ENCODE measurements at places on chromosomes 7 and 10. TPM values are rescaled to one million over a fixed set of nuclear protein-coding genes. Genes with fewer than 3 reads are reported as not detected.

Gene CALML5
- total RNA-seq, result 16.6 TPM

- peak; percentile 10 for ATAC-seq
These were observed 37.0 kb downstream of the FAM20C start for GRCh38 chr7:229184-229964.

Gene WEE2
- total RNA-seq, result not detected

Gene CYP2C8
- total RNA-seq, result 0.20 TPM

GRCh38 chr10:103197903-103198302 is 4.8 kb upstream of the NT5C2 start:
- no peak for ATAC-seq

DNA sequence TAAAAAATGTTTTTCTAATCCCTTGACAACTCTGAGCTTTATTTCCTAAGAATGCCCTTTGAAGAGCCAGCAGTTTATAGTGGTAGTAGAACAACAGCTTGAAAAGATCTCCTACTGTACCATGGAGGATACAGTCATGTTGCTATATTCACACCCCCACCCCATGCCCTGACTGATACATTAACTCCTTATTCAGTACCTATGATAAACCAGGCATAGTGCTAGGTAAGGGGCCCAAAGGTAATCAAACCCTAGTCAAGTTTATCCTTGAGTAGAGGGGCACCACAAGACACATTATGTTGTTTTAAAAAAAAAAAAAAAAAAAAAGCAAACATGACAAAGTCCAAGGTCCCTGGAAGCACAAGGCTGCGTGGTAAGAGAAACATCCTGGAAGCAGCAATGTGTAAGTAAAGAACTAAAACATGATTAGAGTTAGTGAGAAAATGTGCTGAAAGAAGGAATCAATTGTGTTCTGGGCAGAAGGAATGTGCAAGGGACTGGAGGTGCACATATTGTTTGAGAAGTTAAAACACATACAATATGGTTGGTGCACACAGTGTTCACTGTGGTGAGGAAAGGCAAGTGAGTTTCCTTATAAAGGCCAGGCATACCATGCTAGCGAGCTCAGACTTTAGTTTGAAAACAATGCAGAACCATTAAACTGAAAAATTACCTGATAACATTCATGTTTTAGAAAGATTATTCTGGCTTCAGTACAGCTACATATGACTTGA is 51.2 kb downstream of the PDE1C start:
- no peak for ATAC-seq

GRCh38 chr7:738723-739454 is 11.8 kb upstream of the PRKAR1B start:
- peak; percentile 47 for ATAC-seq

GRCh38 chr10:131795761-131796160 is 105.0 kb upstream of the PPP2R2D start:
- ATAC-seq, result no peak

- no peak for ATAC-seq
These were observed 290.9 kb upstream of the ZMIZ1 start for GRCh38 chr10:78777867-78778266.

DNA sequence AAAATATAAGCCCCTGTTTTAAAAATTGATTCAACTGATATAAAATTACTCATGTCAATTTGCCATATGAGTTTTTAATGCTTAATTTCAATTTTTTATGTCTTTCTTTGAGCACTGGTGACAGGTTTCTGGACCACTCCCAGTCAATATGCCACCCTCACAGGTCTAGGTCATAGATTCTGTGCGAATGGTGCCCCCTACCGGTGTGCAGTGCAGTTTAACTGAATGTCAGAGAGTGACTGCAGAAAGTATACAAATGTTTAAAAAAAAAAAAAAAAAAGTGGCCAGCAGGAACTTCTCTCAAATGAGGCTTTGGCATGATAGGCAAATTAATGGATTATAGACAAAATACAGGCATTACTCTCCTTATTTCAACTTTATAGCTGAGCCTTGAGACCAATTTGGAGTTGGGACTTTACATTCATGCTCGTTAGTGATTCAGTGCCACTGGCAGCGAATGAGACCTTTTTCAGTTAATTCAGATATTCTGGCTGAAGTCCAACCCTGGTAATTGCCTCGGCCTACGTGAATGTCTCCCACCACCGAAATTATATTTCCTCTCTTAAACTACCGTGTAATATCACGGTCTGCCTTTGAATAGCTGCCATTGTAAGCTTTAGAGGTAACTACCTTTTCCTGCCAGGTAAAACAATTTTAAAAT is 427.6 kb downstream of the PHTF2 start:
- ATAC-seq, result no peak

Gene OR6V1
- total RNA-seq, result not detected

GRCh38 chr10:688312-689120 is 952 bp downstream of the DIP2C start:
- ATAC-seq, result peak; percentile 30

DNA sequence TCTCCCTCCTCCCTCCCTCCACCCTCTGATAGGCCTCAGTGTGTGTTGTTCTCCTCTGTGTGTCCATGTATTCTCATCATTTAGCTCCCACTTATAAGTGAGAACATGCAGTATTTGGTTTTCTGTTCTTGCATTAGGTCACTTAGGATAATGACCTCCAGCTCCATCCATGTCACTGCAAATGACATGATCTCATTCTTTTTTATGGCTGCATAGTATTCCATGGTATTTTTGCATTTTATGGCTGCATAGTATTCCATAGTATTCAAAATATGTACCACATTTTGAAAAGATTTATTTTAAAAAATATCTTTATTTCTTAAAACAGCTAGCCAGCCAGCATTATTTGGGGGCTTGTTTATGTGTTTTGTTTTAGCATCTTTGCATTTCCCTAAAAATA is 275.6 kb downstream of the SFMBT2 start:
- no peak for ATAC-seq

DNA sequence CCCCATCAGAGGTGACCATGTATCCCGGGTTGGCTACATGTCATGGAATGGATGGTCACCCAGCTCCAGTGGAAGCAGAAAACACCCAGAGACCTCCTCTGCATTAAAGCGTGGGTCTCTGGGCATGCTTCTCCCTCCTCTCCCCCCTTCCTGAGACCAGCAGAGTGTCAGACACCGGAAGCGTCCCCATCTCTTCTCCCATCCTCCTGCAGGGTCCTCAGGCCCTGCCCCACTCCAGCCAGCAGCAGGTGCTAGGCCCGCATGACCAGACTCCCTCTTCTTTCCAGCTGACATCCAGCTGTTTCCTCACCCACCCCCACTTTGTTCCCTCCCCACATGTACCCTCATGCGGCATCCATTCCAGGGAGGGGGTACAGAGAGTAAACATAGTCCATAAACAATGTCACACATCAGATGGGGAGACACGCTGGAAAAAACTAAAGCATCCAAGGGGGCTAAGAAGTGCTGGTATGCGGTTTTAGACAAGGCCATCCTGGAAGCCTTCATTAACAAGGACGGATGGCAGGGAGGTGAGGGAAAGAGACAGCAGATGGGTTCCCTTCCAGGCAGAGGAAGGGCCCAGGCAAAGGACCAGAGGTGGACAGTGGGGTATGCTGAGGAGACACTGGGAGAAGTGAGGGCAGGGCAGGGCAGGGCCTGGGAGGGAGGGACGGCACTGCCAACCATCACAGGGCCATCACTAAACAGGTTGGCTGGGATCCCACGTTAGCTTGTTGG is 12.5 kb upstream of the SLC18A3 start:
- no peak for ATAC-seq

Gene ITGB8
- 16.3 TPM for total RNA-seq

GRCh38 chr7:26724795-26725194 is 139.6 kb downstream of the SKAP2 start:
- ATAC-seq, result no peak

Gene FAM25C
- total RNA-seq, result not detected

DNA sequence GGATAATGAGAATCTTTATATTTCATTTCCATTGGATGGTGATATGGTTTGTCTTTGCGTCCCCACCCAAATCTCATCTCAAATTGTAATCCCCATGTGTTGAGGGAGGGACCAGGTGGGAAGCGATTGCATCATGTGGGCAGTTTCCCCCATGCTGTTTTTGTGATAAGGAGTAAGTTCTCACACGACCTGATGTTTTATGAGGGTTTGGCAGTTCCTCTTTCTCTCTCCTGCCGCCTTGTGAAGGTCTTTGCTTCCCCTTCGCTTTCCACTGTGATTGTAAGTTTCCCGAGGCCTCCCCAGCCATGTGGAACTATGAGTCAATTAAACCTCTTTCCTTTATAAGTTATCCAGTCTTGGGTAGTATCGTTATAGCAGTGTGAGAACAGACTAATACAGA is 59.4 kb downstream of the MTPN start:
- ATAC-seq, result no peak

- ATAC-seq, result no peak
These were observed 185.2 kb downstream of the DYNC1I1 start for GRCh38 chr7:95957510-95957909.

Gene ATRNL1
- 1.3 TPM for total RNA-seq

Gene NXPH1
- total RNA-seq, result not detected

Gene FBXL15
- 9.4 TPM for total RNA-seq

DNA sequence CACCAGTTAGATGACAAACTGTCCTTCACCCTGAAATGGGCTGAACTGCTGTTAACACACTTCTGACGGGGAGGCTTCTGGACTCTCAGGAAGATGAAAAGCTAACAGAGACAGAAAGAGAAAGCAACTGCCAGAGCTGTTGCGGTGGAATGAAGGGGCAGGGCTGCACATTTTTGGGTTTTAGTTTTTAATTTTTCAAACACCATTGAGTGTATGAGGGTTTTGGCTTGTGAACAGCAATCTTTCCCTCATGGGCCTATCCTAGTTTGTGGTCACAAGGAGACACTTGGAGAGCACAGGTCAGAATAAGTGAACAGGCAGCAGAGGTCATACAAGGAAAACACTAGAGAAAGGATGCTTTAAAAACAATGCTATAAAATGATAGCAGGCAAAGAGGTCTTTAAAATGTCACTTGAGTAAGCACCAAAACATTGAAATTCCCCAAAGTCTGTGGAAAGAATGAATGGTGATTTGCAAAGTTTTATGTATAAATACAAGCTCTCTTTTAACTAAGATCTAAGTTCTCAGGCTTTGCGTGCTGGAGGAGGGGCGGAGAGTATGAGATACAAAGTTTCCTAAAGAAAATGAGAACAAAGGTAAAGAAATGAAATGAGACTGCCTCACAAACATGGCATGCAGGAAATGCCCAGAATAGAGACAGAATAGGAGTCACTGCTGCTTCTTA is 101.4 kb upstream of the GLI3 start:
- no peak for ATAC-seq

Gene LRCH4
- 19.3 TPM for total RNA-seq

DNA sequence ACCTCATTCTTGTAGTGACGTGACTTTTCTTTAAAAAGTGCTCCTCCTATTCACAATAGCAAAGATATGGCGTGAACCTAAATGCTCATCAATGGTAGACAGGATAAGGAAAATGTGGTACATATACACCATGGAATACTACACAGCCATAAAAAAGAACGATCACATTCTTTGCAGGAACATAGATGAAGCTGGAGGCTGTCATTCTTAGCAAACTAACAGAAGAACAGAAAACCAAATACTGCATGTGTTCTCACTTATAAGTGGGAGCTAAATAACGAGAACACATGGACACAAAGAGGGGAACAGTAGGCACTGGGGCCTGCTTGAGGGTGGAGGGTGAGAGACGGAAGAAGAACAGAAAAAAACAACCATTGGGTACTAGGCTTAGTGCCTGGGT is 59.9 kb upstream of the FGFR2 start:
- ATAC-seq, result no peak

- peak; percentile 69 for ATAC-seq
These were observed 85.5 kb downstream of the KIAA1549 start for GRCh38 chr7:138895679-138896078.

Gene C10orf105
- total RNA-seq, result not detected

- ATAC-seq, result no peak
These were observed 189.2 kb downstream of the TAX1BP1 start for GRCh38 chr7:27929127-27929526.

Gene CDHR1
- total RNA-seq, result 29.0 TPM

GRCh38 chr10:71665456-71665855 is 54.1 kb downstream of the C10orf105 start:
- ATAC-seq, result no peak

Gene ASZ1
- total RNA-seq, result not detected

Gene AKR1B15
- 35.1 TPM for total RNA-seq

DNA sequence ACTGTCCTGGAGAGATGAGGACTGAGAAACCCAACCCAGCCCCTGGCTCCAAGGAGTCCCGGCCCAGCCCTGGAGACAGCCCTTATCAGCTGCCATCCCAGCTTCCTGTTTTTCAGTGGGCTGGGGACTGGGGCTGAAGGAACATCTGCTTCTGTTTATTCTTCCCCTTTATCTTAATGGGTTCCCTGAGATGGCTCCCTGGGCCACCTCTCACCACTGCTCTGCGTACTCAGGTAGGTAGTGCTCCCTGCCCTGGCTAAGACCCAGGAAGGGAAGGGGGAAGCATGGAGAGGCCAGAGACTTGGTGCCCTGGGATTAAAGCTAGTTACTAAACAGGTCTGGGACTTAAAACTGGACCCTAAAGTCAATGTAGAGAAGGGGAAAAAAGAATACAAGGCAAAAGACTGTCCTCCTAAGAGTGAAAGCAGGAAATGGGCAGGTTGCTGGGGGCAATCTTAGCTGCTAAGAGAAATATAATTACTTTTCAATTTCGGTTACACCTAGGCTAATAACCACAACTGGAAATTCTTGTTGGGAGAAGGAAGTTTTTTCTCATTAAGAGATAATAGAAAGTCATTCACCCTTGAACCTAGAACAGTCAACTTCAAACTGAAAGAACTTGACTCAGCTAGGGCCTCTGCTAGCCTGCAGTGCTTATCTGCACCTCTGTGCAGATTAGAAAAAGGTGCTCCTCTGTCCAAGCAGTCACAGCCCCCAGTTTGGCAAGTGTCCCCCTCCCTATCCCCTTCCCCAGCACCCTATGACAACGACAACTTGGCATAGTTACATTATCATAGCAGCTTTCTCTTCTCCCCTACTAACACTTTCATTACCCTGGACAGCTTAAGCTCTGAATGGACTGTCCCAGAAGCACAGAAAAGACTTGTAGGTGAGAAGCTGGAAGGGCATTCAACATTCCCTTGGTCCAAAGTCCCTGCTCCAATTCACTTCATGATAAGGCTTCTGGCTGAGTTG is 65.6 kb upstream of the KDM7A start:
- peak; percentile 84 for ATAC-seq

Gene PHYHIPL
- not detected for total RNA-seq

Gene UNC5B
- 37.0 TPM for total RNA-seq

Gene EPHA1
- 79.0 TPM for total RNA-seq

DNA sequence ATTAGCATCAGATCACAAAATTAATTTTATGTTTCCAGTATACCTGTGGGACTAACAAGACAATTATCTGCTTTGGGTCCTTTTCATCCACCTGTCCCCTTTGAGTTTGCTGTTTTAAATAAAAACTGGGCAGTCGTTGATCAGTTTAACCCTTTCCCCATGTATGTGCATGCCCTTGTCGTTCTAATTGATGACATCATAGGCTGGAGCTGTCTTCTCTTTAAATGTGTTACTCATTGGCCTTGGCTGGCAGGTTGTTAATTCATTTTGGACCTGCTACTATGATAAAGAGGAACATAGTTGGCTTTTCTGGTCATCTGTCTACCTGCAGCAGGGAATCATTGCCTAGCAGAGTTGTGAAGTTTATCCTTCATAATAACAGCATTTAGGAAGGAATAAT is 53.8 kb downstream of the TASOR2 start:
- no peak for ATAC-seq
